ENCODE measurements at places on chromosomes 5 and 9. TPM values are rescaled to one million over a fixed set of nuclear protein-coding genes. Genes with fewer than 3 reads are reported as not detected.

The FGF10 gene
- total RNA-seq, result not detected

The PNPLA7 gene
- total RNA-seq, result 1.6 TPM

The SKP2 gene
- 103 TPM for total RNA-seq

The SUSD3 gene
- 9.0 TPM for total RNA-seq

DNA sequence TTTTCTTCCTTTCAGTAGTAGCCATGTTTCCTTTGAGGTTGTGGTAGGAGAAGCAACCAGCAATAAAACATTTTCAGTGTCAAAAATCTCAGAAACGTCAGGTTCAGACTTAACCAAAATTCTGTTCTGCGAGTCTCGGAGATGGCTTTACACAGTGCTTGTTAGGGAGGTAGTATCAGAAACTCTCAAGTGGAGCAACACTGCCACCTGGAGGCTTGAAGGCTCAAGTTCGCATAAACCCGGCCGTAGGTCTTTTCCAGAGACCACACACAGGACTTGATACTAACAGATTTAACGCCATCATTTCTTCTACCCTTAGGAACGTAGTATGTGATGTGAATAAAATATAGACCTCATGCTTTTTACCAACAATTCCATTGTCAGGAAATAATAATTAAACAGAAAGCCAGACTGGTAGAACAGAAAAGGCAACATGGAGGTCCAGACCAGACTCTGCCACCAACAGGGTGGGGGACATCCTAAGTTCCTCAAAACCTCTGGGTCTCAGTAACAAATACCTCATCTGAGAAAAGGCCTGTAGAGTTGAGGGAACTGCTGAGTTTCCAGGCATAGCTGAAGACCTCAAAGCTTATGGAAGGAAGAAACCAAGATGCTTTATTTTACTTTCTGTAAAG, 8.5 kb downstream of the PTGER4 start:
- no peaks in the 10 kb centered on the region for H3K36me3 ChIP-seq
- no peak overlapping the region for H3K4me3 ChIP-seq
- no peaks in the 10 kb centered on the region for H3K27me3 ChIP-seq
- H3K4me1 ChIP-seq, result no peaks in the 10 kb centered on the region
- no peak overlapping the region for H3K27ac ChIP-seq

DNA sequence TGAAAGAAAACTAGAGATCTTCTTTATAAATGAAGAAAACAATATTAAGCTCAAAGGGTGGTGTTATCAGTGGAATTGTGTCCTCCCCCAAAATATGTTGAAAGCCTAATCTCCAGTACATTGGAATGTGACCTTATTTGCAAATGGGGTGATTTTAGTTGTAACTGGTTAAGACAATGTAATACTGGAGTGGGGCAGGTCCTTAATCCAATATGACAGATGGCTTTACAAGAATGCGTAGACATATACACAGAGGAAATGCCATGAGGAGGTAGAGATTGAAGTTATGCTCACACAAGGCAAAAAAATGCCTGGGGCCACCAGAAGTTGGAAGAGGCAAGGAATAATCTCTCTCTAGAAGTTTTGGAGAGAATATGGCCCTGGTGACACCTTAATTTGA, 13.7 kb upstream of the TRIM32 start:
- no peak for DNase-seq
- H3K4me3 ChIP-seq, result no peak overlapping the region
- H3K36me3 ChIP-seq, result peaks cover 43% of the 10 kb centered on the region
- no peaks in the 10 kb centered on the region for H3K4me1 ChIP-seq
- no peaks in the 10 kb centered on the region for H3K27me3 ChIP-seq

GRCh38 chr5:142713121-142713706, 27.3 kb upstream of the FGF1 start:
- H3K27me3 ChIP-seq, result no peaks in the 10 kb centered on the region
- peaks cover 15% of the 10 kb centered on the region for H3K4me1 ChIP-seq
- H3K4me3 ChIP-seq, result peak overlapping the region; percentile 65
- peaks cover 70% of the 10 kb centered on the region for H3K36me3 ChIP-seq
- H3K27ac ChIP-seq, result no peak overlapping the region

DNA sequence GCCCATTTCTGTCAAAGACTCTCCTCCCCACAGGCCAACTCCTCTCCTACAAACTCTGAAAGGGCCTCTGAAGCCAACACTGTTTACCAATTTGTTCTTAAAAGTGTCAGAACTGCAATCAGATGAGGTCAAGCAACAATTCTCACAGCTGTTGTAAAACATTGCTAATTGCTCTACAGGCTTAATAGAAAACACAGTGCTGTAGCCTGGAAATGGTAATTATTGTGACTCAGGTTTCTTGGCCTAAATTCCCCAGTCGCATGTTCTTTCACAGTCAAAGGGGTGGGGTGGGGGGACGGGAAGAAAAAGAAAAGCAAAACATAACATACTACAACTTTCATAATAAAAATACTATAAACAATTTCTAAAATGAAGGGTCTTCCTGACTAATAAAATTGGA, 343.2 kb downstream of the DMAC1 start:
- H3K27ac ChIP-seq, result no peak overlapping the region
- H3K4me1 ChIP-seq, result no peaks in the 10 kb centered on the region
- no peak overlapping the region for H3K4me3 ChIP-seq
- no peaks in the 10 kb centered on the region for H3K27me3 ChIP-seq
- H3K36me3 ChIP-seq, result no peaks in the 10 kb centered on the region
- DNase-seq, result no peak

GRCh38 chr5:96243862-96244261, 189.2 kb downstream of the PCSK1 start:
- H3K36me3 ChIP-seq, result no peaks in the 10 kb centered on the region
- no peaks in the 10 kb centered on the region for H3K4me1 ChIP-seq
- H3K27me3 ChIP-seq, result no peaks in the 10 kb centered on the region
- no peak overlapping the region for H3K27ac ChIP-seq
- DNase-seq, result no peak
- H3K4me3 ChIP-seq, result no peak overlapping the region

DNA sequence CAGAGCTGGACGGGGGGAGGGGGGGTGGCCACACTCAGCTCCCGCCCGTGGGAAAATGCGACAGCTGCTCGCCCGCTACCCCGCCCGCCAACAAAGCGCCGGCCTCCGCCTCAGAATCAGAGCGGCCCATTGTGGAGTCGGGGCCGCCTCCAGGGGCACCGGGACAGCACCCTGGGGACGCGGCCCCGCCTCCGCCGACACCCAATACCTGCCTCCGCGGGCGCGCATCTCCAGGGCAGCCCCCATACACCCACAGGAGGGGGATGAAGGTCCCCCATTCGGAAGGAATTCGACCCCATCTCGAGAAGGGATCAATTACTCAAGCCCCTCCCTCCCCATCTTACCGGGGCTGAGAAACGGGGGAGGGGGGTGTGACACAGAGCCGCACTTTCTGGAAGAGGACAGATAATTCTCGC, 1.3 kb downstream of the NOTCH1 start:
- H3K4me1 ChIP-seq, result no peaks in the 10 kb centered on the region
- peaks cover 9% of the 10 kb centered on the region for H3K36me3 ChIP-seq
- DNase-seq, result no peak
- peak overlapping the region; percentile 80 for H3K4me3 ChIP-seq

Measured in H9 (cell line).